ENCODE measurements at places on chromosomes 1 and 21.

GRCh38 chr1:24111262-24111995 is 506 bp downstream of the MYOM3 start:
- DNase-seq, result no peak

GRCh38 chr1:70477090-70477489 is 66.0 kb downstream of the CTH start:
- DNase-seq, result no peak

DNA sequence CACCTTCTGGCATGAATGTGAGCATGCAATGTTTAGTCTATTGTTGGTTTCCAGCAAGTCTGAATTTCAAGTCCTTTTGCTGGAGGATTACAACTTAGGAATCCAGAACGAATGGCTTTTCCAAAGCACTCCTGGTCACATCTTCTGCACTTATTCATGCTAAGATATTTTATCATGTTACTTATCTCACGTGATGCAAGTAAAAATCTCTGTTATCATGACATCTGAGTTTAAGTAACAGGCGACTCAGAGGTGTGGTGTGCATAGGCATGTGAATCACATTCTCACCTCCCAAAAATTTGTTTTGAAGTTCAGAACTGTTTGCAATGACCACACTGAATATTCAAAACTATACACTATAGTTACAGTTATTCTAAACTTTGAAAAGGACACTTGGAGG is 204.8 kb upstream of the FGGY start:
- DNase-seq, result no peak

DNA sequence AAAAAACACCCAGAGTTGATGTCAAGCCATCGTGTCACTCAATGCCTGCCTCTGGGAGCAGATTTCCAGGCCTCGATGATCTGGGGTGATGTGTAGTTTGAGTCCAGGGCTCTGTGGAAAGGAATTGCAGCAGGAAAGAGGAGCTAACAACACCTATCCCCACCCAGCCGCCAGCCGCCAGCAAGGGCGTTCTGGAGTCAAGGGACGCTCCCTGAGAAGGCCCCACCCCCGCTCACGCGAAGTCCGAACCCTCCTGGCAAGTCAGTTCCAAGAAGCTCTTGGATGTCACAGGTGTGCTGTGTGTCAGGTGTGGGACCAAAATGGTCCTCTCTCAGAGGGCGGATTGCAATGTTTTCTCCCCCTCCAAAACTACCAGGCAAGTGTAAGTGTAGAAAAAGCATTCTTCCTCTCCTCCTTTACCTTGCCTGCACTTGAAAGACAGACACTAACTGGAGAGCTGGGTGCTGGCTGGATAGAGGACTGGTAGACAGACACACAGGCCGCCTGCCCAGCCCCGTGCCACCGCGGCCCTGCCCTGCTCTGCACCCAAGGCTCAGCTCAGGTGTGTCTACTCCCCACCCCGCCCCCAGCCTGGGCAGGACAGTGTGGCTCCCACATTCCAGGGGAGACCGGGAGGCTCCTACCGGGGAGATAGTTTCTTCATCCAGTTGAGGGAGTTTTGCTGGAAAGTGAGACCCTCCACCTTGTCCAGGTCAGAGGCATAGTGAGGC is 8.5 kb downstream of the AGT start:
- DNase-seq, result no peak

- DNase-seq, result no peak
Measured at GRCh38 chr1:93715529-93716126, 34.0 kb upstream of the BCAR3 start.

DNA sequence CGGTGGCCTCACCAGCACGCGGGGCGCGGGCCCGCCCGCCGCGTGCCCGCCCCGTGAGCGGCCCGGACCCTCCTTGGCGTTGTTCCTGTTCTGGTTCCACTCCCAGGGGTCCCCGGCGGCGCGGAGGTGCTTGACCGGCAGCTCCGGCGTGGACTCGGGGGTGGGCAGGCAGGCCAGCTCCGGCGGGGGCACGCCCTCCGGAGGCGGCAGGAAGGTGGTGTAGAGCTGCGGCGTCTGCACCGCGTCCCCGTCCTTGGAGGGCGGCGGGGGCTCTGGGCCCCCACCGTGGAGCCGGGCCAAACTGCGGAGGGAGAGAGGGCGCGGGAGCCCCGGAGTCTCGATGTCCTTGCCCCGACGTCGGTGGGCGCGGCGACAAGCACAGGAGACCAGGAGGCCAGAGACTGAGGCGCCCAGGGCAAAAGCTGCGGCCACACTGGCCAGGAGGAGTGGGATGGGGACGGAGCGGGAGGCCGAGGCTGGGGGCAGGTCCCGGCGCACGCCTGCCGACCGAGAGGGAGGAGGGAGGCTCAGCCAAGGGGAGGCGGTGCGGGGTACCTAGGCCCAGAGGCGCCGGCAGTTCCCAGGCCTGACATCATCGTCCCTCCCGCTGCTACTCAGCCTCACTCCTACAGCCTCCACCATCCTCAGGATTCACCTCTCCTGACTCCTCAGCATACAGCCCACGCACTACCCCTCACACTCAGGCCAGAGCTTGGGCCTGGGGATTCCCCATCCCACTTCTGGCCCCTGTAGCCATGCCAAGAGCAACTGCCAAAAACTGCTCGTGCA is 13.2 kb downstream of the SEMA6C start:
- DNase-seq, result no peak

DNA sequence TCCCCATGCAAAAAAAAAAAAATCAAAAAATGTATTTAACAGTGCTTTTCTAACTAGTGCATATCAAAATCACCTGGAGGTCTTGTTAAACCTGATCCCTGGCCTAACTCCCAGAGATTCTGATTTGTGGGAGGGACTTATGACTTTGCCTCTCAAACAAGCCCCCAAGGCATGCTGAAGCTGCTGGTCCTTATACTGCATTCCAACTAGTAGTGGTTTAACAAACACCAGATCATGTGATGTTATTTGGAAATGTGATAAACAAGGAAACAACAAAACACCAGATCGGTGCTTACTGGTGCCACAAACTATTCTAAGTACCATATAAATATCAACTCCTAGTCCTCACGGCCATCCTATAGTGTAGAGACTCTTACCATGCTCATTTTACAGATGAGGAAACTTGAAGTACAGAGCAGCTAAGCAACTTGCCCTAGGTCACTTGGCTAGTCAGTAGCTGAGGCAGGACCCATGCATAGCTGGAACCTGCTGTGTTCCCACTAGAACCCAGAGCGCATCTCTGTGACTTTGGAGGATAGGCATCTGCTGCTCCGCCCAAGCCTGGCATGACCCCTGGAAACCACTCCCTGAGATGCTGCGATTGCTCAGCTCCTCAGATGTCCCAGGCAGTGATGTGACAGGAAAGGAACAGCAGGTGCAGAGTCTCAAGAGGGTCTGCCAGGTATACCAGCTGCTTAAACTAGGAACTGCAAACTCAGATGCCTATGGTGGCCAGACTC is 38.1 kb downstream of the SOX13 start:
- DNase-seq, result no peak

DNA sequence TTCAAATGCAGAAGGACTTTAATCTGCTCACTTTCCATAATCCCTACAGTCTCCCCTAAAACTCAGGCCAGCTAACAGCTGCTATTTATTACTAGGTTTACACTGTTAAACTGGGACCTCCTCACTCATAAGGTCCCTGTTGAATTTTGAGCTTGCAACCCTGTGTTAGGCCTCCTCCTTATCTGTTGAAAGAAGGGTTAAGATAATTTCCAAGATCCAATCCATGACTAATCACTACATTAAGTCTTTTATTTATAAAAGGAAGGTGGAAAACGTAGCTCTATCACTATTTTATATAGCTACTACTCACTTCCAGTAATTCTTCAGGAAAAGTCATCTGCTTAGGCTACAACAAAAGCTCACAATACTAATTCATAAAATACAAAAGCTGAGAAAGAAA is 79.5 kb downstream of the EVI5 start:
- no peak for DNase-seq

GRCh38 chr1:81598623-81599022 is 202.1 kb upstream of the ADGRL2 start:
- no peak for DNase-seq

DNA sequence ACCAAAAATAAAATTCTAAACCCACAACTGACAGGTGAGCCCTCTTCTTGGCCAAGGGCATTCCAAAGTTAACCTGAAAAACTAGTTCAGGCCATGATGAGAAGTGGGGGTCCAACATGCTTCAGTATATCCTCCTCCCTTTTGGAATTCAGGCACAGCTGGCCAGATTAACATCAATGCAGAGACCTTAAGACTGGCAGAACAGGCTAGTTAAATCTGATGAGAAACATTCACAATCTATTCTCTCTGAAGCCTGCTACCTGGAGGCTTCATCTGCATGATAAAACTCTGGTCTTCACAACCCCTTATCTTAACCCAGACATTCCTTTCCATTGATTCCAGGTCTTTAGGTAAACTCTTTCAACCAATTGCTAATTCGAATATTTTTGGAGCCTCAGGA is 26.7 kb upstream of the ZBTB8B start:
- no peak for DNase-seq

DNA sequence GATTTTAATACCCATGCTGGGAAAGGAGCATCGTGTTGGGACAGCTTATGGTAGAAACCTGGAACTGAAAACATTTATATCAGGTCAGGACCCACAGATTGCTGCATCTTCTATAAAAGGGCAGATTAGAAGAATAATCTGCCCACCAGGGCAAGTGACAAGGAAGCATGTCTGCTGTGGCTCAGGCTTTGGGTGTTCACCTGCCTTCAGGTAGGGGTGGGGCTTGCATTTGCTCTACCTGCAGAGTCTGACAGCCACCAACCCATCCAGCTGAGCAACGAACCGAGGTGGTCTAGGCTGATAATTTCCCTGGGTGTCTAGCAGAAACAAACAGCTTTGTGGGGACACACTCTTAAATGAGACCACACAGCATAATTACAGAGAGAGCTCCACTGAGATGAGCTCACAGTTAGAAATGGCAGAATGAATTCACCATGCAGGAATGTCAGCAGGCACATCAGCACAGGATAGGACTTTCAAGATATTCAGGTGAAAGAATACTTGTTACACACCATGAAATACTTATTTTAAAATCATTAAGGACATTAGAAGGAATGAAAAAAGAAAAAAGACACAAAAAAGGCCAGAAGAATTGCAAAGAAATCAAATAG is 36.1 kb upstream of the B3GALT5 start:
- no peak for DNase-seq

GRCh38 chr1:19449454-19450228 is 35.7 kb downstream of the CAPZB start:
- DNase-seq, result no peak

DNA sequence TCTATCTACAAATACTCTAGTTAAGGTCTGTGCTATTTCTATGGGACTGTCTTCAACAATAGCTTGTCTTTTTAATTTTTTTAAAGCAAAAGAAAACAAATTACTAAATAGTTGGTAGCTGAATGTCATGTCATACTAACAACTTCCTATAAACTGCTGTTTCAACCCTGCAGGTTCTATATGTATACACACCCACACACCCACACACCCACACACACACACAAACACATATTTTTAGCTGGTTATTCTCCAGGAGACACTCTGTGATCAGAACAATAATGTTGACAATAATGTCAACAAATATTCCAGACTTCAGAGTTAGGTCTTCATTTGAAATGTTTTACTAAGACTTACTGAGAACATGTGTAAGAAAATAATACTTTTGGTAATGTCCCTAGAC is 66.7 kb downstream of the AK5 start:
- no peak for DNase-seq

DNA sequence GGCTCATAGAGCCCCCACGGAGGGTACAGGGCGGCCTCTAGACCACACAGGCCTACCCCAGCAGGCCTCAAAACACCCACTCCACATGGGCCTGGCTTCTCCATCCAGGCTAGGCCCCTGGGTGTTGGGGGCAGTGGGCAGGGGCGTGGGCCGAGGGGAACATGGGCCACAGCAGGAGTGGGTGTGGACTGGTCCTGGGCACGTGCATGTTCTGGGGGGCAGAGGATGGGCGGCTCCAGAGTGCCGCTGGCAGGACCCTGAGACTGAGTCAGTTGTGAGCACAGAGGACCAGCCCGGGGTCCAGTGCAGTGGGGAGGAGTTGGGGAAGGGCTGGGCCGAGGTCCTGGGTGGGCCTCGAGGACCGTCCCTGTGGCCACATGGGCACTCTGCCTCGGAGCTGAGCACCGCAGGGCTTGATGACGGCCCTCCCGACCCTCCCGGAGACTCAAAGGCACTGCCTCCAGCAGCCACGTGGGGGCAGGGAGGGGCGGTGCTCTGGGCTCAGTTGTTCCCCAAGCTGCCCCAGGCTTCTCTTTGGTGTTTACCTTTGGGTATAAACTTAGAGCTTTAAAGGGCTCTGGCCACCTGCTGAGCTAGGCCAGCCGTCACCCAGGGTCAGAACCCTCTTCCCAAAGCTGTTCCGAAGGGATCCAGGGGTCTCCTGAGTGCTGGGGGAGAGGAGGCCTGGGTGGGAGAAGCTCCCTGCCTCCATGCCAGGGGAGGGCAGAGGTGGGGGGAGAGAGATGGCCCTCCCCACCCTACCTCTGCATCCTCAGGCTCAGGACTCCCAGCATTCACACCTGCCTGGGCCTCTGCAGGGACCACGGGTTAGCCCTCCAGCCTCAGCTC is 79.9 kb downstream of the MORN1 start:
- DNase-seq, result peak; percentile 27

DNA sequence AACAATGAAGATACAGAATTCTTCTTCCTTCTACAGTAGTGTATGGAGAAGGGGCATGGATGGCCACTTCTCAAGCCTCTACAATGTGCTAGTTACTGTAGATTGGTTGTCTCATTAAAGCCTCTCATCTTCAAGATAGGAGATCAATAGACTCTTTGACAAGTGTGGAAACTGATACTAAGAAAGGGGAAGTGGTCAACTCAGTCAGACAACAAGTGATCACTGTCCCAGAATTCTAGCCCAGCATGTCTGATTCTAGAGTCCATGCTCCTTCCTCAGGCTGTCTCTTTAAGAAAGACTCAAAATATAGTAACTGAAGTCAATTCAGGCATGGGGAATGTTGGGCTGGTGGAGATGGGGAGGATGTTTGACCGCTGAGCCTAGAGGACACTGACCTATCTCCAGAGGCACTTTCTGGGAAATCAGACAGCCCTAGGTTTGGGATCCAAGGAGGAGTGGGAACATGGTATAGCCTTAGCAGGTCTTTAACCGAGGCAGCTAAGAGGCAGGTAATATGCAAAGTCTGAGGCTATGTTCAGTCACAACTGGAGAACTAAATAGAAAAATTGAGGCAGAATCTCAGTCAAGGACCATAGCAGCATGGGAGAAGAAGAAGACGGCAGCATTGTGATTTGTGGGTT is 39.3 kb upstream of the EYA3 start:
- DNase-seq, result no peak

DNA sequence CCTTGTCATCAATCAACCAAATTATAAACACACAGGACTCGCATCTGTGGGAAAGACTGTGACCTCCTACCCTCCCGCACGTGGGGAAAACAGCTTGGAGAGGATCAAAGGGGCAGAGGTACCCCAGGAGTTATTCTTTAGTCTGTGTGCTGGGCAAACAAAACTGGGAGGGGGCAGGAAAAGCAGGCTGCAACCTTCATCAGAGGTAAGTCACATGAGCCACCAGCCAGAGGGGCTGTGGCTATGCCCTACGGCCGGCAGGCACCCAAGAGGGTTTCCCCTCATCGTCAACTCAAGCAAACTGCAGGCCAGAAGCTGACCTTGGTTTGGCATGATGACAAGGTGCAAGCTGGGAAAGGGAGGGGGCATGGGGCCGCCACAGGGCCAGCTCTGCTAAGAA is 12.5 kb downstream of the SMIM12 start:
- no peak for DNase-seq

All from effector CD8-positive, alpha-beta T cell (primary cell).